NCI-H2171 treated with DMSO at 0.1 percent for 48 hours (cell line): ENCODE measurements at places on chromosomes 12 and 14.

GRCh38 chr12:50545786-50546185, 41.0 kb downstream of the DIP2B start:
- no peak for DNase-seq

DNA sequence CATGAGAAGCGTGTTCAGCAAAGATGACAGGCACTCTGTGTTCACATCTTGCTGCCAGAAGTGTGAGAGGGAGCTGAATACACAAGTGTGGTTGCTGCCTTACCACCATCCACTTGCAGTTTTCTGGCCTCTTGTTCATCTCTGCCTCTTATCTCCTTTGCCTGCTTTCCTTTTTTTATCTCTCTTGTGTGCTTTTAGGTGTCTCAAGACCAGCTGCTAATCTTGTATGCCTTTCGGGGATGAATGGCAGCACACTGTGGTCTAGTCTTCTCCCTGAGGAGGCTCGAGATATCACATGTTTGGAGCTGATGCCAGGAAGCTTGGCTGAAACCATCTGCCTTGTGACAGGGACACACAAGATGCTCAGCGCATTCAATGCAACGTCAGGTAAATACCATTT, 17.2 kb downstream of the FAM234B start:
- peak; percentile 22 for DNase-seq

DNA sequence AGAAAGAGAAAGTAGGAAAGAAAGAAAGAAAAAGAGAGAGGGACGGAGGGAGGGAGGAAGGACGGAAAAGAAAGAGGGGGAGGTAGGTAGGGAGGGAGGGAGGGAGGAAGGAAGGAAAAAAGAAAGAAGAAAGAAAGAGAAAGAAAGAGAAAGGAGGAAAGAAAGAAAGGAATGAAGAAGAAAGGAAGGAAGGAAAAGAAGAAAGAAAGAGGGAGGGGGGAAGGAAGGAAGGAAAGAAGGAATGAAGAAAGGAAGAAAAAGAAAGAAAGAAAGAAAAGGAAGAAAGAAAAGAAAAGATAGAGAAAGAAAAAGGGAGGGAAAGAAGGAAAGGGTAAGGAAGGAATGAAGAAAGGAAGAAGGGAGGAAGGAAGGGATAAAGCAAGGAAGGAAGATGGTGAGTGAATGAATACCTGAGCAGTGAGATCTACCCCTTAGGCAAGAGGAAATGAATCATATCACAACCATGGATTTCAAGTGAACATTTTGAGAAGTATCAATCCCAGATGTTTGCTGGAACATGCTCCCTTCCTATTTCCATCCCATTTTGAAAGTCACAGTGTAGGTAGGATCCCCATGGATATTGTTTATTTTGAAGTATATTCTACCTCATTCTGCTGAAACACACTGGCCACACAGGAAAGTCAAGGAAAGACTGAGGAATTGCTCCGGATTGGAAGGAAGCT, 639.4 kb upstream of the TBX3 start:
- DNase-seq, result no peak

GRCh38 chr12:124363353-124363965, 68.6 kb downstream of the RFLNA start:
- DNase-seq, result no peak

DNA sequence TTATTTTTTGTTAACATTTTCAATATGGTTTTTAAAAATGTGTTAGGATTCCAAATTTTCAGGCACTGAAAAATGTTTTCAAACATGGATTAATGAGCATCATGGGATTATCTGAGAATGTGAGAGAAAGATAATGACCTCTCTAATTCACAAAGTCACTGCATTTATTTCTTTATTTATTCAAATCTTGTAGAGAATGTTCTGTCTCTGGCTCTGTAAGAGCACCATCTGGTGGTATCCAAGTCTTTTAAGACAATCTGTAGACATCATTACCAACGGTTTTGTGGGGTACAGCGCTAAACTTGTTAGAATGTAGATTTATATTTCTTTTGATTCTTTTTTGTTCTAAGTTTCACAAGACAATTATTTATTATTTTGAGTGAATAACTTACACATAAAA, 956.0 kb upstream of the NOVA1 start:
- no peak for DNase-seq

GRCh38 chr12:49689237-49689636, 18.0 kb downstream of the FMNL3 start:
- DNase-seq, result no peak

DNA sequence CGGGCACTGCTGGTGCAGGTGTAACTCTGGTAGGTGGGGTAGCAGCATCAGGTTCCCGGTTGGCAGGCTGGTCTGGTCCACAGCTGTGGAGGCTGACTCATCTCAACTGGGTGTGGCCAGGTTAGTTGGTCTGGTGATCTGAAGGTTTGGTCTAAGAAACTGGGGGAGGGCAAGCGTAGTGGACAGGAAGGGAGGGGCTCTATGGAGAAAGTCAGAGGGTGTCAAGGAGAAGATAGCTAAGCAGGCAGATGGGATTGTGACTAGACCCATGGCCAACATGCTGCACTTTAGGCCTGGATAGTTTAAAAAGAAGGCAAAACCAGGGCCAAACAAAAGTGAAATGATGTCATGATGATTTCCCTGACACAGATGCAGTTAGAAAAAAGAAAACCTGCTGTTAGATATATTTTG, 7.9 kb downstream of the TRIM9 start:
- DNase-seq, result peak; percentile 73

DNA sequence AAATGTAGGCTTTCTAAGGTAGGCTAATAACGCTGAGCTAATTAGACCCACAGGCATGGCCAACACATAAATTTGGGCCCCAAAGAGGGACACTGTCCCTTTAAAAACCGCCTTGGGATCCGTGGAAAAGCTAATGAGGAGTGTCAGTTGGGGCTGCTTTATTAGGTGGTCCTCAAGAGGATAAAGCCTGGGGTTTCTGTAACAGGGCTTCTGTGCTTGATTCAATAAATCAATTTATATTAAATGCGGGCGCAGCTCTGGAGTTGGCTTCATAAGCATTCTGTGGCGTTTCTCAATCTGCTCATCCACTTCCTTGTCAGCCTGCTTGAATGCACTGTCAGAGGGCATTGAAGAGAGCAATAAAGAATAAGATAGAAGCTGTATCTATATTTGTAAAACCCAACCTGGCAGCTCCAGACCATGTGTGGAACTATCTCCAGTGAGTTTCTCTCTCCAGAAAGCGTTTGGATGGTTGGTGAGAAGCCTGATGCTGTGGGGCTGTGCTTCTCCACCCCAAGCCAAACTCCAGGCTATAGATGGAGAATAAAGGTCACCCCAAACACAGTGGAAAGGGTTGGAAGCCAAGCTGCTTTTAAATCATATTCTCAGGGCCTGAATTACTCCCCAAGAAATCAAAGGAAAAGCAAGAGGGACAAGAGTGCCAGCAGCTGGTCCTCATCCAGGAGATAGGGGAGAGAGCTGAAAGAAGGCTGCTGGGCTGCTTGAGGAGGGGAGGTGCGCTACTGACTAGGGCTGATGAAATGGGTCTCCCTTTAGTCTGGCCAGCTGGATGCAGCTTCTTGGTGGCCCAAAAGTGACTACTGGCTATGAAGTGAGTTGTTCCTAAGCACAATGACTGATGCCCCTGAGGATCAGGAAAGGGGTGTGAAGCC, 222.0 kb downstream of the PPM1H start:
- DNase-seq, result no peak

GRCh38 chr14:55977392-55978150, 140.6 kb upstream of the PELI2 start:
- no peak for DNase-seq

- peak; percentile 68 for DNase-seq
Observed at GRCh38 chr12:68317047-68317667, 15.0 kb downstream of the MDM1 start.

GRCh38 chr12:91311081-91311480, 128.5 kb upstream of the DCN start:
- DNase-seq, result no peak

DNA sequence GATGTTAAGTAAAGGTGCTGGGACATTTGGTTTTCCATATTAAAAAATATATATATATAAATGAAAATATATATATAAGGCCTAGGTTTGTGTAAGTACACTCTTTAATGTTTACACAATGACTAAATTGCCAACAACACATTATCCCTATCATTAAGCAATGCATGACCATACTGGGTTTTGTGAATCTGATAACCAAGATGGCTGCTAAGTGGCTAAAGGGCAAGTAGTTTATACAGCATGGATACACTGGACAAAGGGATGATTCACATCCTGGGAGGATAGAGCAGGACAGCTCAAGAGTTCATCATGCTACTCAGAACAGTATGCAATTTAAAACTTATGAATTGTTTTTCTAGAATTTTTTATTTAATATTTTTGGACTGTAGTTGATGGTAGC, 89.3 kb downstream of the FIGNL2 start:
- DNase-seq, result no peak

GRCh38 chr12:19799216-19799615, 359.9 kb downstream of the AEBP2 start:
- DNase-seq, result no peak

- no peak for DNase-seq
Observed at GRCh38 chr12:92369636-92370035, 224.0 kb upstream of the BTG1 start.

DNA sequence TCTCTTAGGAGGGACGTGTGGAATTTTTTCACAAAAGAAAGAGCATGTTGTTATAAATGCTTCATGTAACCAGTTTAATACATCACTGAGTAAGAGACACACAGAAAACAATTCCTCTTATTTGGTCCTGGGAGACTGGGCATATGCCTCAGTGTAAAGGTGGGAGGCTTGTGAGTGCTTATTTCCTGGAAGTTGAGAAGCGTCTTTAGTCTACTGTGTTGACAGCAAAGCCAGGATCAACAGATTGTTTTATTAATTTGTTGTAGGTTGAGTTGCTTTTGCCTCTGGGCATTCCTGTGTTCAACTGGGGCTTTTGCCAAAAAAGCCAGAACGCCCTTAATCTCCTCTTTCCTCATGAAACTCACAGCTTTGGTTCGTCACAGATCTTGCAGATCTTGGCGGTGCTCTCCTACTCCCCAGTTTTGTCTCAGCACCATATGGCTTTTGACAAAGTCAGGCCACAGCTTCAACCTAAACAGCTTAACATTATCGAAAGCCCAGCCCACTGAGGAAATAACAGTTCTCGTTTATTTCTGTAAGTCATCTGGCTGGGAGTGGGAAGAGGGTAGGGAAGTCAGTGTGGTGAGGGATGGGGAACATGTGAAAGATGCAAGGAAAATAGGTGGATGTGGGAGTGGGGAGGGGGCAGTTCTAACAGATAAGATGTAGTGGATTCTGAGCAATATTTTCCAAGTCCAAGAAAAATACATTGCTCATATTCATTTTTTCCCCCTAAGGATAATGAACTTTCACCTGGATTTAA, 227.2 kb downstream of the DACT1 start:
- peak; percentile 83 for DNase-seq

- no peak for DNase-seq
Observed at GRCh38 chr14:103068351-103069073, 11.2 kb upstream of the CDC42BPB start.
